ENCODE measurements at places on chromosomes 2 and 18.

- no peak for DNase-seq
Observed at GRCh38 chr2:216635171-216635570, 2.0 kb downstream of the IGFBP2 start.

GRCh38 chr2:240586919-240587800 lies 626 bp downstream of the CAPN10 start:
- peak; percentile 27 for DNase-seq

- no peak for DNase-seq
Observed at GRCh38 chr18:34993289-34993688, 47.9 kb upstream of the MAPRE2 start.

DNA sequence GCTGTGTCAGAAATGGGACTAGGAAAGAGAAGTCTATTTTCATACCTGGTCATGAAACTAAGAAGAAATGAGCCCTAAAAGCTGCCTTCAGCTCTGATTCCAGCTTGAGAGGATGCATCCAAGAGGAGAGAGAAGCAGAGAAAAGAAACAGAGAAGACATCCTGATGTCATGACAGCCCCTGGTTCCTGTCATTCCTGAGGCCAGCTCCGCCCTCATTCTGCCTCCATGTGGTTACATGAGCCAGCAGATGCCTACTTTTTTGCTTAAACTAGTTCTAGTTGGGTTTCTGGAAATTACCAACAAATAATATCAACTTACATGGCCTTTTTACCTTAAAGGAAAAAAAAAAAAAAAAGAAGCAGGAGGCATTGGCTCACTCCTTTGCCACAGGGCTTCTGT lies 14.1 kb upstream of the ACKR3 start:
- DNase-seq, result no peak

DNA sequence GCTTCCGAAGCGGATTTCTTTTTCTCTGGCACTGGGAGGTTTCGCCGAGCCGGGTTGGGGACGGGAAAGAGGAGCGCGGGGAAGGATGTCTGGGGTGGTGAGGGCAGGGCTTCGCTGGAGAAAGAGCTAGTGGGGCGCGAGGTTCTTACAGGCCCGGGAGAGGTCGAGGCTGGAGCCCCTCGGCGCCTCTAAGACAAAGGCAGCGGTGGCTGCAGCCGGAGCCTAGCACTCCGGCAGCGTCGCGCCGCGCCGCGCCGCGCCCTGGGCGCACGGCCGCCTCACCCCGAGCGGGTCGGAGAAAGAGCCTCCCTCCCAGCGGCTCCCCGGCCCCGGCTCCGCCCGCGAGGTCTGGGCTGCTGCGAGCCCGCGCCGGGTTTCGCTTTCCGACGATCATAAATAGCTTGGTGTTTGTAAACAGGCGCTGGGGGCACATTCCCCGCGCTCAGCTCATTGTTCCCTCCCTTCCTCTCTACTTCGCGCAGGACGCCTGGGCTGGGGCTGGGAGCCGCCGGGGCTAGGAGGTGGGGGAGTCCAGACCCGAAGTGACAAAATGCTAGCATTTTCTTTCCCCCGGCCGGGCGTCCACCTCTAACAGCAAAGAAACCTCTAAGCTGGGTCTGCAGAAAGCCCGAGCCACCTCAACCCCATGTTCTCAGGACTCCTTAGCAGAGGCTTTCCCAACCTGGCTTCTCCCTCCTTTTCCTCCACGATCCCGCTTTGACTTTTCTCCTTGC lies 813 bp upstream of the MEIS1 start:
- DNase-seq, result no peak

DNA sequence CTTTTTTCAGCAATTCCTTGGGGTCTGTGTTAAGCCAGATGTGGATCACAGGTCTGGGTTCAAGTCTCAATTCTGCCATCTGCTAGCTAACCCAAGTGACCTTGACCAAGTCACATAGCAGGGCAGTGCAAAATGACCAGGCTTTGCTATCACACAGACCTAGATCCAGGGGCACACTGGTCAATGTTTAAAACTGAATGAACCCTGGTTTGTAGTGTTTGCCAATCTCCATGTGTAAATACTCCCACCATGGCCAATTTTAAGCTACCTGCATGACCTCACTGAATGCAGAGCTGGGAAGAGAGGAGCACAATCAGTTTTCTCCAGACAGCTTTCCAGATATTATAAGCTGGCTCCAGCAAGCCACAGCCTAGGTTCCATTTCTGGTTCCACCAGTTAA lies 142.9 kb downstream of the CHST9 start:
- DNase-seq, result no peak

- no peak for DNase-seq
Observed at GRCh38 chr2:141316606-141317005, 814.2 kb downstream of the LRP1B start.

DNA sequence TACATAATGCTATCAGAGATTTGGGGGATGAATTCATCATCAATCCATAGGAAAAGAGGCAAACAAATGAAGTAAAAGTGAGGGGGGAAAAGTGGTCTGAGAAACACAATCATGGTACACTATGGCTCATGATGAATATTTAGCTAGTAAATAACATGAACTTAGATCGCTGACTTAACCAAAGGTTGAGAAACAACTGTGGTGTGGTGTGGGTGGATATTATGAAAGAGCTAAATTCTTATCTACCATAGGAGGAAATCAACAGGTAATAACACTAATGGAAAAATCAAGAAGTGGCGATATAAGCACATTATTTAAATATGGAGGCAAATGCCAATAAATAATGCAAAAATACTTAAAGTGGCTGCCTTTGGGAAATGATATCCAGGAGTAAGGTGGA lies 12.2 kb upstream of the TPRKB start:
- no peak for DNase-seq

DNA sequence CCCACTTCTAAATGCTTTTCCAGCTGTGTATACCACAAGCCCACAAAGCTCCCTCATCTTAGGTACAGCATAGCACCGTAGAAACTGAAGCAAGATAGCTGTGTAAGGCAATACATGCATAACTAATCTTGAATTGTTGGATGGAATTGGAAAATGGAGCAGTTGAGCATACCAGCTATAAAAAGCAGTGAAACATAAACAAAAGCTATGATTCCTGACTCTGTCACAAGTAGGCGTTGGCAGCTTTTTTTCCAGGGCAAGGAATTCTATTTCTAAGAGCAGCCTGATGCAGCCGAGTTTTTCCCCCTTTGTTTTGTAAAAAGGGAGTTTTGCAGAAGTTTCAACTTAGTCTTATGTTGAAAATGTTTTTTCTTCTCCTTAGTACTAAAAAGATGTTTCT lies 32.4 kb downstream of the MOGAT1 start:
- no peak for DNase-seq

DNA sequence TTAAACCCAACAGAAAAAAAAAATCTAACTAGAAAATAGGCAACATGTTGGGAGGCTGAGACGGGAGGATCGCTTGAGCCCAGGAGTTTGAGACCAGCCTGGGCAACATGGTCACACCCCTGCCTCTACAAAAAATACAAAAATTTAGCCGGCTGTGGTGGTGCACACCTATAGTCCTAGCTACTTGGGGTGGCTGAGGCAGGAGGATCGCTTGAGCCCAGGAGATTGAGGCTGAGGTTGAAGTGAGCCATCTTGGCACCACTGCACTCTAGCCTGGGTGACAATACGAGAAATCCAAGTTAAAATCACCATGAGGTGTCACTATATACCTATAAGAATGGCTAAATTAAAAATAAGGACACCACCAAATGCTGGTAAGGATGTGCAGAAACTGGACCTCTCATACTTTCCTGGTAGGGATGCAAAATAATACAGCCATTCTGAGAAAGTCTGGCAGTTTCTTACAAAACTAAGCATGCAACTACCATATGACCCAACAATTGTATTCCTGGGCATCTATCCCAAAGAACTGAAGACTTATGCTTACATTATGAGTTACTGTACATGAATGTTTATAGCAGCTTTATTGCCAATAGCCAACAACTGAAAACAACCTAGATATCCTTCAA lies 2.2 kb downstream of the SEPTIN10 start:
- no peak for DNase-seq

- DNase-seq, result no peak
Observed at GRCh38 chr2:10080536-10081304, 509 bp upstream of the CYS1 start.

DNA sequence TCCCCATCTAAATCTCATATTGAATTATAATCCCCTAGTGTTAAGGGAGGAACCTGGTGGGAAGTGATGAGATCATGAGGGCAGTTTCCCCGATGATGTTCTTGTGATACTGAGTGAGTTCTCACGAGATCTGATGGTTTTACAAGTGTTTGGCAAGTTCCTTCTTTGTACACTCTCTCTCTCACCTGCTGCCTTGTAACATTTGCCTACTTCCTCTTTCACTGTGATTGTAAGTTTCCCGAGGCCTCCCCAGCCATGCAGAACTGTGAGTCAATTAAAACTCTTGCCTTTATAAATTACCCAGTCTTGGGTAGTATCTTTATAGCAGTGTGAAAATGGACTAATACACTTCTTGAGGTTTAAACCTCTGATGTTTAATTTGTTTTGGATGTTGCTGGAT lies 177.5 kb downstream of the CD8B2 start:
- no peak for DNase-seq

GRCh38 chr18:8809514-8809913 lies 104.2 kb downstream of the MTCL1 start:
- no peak for DNase-seq

- no peak for DNase-seq
Observed at GRCh38 chr2:236177604-236177966, 9.4 kb upstream of the GBX2 start.

DNA sequence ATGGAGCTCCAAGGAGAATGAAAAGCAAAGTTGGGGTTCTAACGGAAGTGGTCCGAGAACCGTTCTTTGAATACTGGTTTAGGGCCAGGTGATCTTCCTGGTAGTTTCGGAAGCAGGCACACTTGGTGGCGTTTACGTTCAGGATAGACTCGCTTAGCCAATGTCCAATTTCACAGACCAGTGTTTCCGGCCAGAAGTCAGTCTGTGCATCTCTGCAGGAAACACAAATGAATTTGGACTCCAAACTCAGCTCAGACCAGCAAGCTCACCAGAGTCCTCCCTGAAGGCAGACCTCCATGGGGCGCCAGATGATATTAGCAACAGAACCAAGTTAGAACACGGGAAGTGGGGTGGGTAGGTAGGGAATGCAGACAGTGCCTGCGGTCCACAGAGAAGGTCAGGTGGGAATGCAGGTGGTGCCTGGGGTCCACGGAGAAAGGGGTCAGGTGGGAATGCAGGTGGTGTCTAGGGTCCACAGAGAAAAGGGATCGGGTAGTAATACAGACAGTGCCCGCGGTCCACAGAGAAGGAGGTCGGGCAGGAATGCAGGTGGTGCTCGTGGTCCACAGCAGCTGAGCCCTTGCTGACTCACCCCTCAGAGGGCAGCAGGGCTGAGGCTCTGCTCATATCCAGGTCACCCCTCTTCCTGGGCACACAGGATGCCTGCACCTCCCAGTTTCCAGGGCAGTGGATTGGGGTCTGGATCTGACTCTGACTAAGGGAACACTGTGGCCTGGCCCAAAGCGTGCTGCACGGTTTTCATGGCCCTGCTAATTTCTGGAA lies 169.0 kb downstream of the MYT1L start:
- no peak for DNase-seq

DNA sequence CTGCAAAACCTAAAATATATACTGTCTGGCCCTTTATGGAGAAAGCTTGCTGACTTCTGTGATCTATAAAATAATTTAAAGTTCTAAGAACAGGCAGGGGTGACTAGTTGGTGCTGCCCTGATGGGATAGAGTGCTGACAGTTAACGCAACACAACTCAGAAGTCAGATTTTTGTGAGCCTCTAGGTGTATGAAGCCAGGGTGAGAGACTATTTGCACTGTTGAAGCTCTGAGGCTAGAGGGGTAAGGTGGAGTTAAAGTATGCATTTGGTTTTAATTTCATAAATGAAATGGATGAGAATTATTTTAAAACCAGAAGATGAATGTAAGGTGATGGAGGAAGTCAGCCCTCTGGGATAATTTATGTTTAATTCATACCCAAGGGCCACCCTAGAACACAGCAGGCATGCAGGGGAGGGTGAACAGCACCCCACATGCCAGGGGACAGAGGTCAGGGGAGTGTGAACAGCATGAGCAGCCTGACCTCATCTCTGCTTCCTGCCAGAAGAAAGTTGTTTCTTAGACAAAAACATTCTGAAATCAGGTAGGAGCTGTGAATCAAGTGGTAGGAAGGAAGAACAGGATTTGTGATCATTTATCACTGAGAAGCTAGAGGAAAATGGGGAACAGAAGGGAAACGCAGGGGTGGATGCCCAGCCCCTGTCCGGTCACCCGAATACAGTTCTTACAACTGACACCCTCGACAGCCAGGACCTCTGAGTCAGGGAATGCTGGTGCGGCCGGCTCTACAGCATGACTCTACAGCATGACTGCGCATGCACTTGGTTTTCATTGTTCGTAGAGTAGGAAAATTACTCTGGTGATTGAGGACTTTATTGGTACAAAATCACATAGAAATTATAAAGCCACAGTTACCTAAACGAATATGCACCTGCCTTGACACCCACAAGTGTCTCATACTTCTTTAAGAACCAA lies 93.1 kb downstream of the MBP start:
- DNase-seq, result no peak

GRCh38 chr2:179104736-179105135 lies 54.8 kb upstream of the CCDC141 start:
- no peak for DNase-seq

DNA sequence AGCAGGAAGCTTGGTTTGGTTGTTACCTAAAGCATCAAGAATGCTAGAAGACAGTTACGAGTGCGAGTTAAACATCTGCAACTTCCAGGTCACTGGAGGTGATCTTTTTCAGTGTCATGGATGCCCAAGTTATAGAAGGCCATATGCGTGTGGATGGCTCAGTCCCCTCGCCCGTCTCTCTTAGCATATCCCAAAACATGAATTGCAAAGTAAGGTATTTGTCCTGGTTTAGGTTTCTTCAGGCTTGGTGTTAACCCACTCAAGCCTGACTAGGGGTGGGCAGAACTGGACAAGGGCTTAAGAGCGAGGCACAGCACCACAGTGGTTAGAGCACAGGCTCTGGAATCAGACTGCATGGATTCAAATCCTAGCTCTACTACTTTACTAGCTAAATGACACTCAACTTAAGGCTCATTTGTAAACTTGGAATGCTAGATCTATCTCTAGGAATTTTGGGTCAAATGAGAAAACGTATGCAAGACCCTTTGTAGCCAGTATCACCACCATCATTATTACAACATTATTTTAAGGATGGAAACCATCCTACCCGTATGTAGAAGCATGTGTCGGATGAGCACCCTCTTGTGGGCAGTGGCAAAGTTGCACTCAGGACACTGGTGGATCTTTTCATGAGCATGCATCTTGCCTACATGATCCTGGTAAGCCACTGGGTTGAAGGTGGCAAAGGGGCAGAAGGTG lies 11.2 kb downstream of the ZNF142 start:
- peak; percentile 19 for DNase-seq

GRCh38 chr2:222176890-222177289 lies 121.9 kb downstream of the PAX3 start:
- DNase-seq, result no peak

- DNase-seq, result no peak
Observed at GRCh38 chr2:131016826-131017741, 76.2 kb downstream of the FAM168B start.

- DNase-seq, result peak; percentile 67
Observed at GRCh38 chr2:26330114-26330549, 15.8 kb upstream of the SELENOI start.

GRCh38 chr2:19098467-19099160 lies 259.8 kb downstream of the OSR1 start:
- no peak for DNase-seq

GRCh38 chr2:221673248-221673647 lies 101.1 kb upstream of the EPHA4 start:
- no peak for DNase-seq

All from stimulated activated CD8-positive, alpha-beta memory T cell treated with anti-CD3 and anti-CD28 coated beads, Interleukin-7, amount 100 ng/mL, for 1 hour (primary cell).